Daoy (cell line): ENCODE measurements at places on chromosomes 6 and 20. TPM values are rescaled to one million over a fixed set of nuclear protein-coding genes. Genes with fewer than 3 reads are reported as not detected.
A peak's percentile ranks its signal among the peaks of the same experiment; 100 is the strongest.

FLRT3 gene
- total RNA-seq: 0.23 and 0.74 TPM in 2 replicates

BMP5 gene
- total RNA-seq: 0.06 and 1.4 TPM in 2 replicates

LGSN gene
- 0.23 TPM in 1 of 2 replicates, not detected in the other for total RNA-seq

ASIP gene
- not detected in 2 replicates for total RNA-seq

PLN gene
- total RNA-seq: not detected in 2 replicates

DYNLT2 gene
- total RNA-seq: 1.8 and 2.3 TPM in 2 replicates

FKBP1C gene
- total RNA-seq: 0.21 TPM in 1 of 2 replicates, not detected in the other

MAFB gene
- total RNA-seq: 0.97 and 1.1 TPM in 2 replicates

ANKRD66 gene
- total RNA-seq: not detected in 2 replicates

TRIM40 gene
- total RNA-seq: not detected in 2 replicates

KIAA0408 gene
- 1.9 and 5.9 TPM in 2 replicates for total RNA-seq

GMPR gene
- total RNA-seq: 6.0 and 6.5 TPM in 2 replicates

COL9A1 gene
- 0.09 and 0.34 TPM in 2 replicates for total RNA-seq

DNA sequence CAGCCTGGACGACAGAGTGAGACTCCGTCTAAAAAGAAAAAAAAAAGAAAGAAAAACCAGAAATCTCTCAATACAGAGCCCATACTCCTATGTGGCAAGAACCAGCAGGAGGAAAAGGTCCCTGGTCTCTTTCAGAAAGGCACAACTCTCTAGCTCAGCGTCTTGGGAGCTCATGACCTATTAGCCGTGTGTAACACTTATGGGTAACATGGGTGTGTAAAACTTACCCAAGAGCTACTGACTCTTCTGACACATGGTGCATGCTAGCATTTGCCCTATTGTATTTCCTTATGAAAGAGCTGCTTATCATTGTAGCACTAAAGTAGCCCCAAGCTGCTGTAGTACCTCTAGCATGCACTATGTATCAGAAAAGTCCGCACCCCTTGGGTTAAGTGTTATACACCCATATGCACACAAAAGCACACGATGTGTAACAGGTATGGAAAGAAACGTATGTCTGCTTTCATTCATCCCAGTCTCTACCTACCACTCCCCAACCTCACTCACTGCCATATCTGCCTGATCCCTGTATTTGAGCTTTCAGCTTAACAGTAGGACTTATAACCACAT lies 85.4 kb downstream of the ZMYND8 start:
- DNase-seq: no peak

DNA sequence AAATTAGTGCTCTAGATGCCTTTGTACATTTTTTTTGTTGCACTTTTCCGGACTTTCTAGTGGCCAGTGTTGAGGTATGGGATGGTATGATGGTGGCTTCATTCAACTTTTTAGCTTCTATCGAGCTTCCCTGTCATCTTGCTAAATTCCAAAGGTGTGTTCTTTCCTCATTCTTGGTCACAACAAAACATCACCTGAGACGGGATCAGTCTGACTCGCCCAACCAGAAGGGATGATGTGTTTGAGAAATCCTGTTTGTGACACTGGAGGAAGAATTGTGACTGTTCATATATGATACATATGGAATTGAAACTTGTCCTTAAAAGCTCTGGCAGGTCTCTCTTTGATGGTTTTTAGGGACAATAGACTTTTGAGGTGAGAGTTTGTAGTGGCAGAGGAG lies 33.8 kb downstream of the KCNS1 start:
- DNase-seq: no peak

GRCh38 chr20:9053108-9053507 lies 15.8 kb upstream of the PLCB4 start:
- no peak for DNase-seq

GRCh38 chr20:23226612-23227265 lies 123.9 kb upstream of the NXT1 start:
- DNase-seq: no peak

- DNase-seq: no peak
Measured at GRCh38 chr20:44752099-44752931, 6.7 kb downstream of the KCNK15 start.

- DNase-seq: no peak
Measured at GRCh38 chr6:96626759-96627364, 63.9 kb downstream of the FHL5 start.

GRCh38 chr6:90088009-90088408 lies 193.7 kb downstream of the GJA10 start:
- peak; percentile 63 for DNase-seq

- DNase-seq: no peak
Measured at GRCh38 chr6:110471726-110472365, 4.6 kb downstream of the SLC22A16 start.

GRCh38 chr6:4957521-4958231 lies 46.2 kb downstream of the RPP40 start:
- DNase-seq: no peak

- DNase-seq: no peak
Measured at GRCh38 chr6:17596085-17596484, 4.0 kb upstream of the FAM8A1 start.

DNA sequence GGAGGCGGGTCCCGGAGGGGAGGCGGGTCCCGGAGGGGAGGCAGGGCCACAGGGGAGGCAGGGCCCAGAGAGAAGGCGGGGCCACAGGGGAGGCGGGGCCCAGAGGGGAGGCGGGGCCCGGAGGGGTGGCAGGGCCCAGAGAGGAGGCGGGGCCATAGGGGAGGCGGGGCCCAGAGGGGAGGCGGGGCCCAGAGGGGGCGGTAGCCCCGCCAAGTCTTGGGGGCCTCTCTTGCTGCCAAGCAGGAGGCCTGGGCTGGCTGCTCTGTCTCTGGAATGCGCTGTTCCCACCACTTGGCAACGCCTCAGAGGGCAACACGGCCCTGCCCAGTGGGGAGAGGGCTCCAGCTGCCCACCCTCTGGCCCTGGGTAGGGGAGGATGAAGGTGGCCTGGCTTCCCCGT lies 80.5 kb downstream of the YTHDF1 start:
- peak; percentile 29 for DNase-seq

GRCh38 chr6:151536188-151536479 lies 42.3 kb downstream of the CCDC170 start:
- no peak for DNase-seq

- DNase-seq: no peak
Measured at GRCh38 chr20:31684153-31685015, 38.3 kb downstream of the BCL2L1 start.

GRCh38 chr20:56845546-56846086 lies 216.5 kb downstream of the TFAP2C start:
- DNase-seq: no peak

DNA sequence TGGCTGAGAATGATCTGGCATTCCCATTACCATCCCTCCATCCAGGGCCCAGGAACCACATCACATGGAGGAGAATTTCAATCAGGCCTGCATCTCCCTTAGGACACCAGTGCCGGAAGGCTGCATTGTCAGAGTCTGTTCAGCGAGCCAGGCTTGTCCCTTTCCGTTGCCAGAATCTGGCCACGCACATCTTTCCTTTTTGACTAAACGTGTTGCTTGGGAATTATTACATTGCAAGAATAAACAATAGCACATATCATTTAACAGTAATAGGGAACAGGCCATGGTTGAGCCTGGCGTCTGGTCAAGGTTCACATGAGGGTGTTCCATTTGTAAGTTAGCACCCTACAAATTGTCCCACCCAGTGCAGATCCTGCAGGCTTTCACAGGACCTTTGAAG lies 42.8 kb downstream of the SOBP start:
- DNase-seq: no peak

DNA sequence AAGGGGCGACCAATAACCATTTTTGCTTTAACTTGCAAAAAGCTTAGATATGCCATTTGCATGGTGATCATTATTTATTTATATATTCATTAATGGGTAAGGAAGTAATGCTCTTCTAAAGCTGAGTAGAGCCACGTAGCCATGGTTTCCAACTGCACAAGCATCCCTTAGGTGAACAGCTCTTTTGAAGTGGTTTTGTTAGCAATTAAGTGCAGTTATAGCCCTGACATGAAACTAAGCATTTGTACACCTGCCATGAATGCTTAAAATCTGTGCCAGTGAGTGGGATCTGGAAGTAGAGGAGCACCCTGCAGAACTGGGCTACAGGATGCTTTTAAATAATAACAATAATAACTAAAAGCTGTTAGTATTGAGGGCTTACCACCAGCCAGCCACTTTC lies 19.1 kb downstream of the TRAF3IP2 start:
- no peak for DNase-seq

DNA sequence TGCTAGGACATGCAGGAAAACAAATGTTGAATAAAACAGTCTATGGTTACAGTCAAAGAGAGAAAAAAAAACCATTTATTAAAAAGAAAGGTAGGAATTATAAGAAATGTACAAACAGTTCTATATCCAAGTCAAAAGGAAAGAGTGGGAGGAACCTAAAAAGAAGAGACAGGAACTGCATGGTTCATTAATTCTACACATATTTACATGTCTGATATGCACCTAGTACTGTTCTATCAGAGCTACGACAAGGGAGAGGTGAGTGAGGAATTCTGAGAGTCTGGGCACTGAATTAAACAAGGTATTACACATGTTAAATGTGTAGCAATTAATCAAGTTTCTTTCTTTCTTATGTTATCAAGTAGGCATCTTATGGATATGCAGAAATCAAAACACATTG lies 41.9 kb downstream of the SYCP2 start:
- DNase-seq: no peak

DNA sequence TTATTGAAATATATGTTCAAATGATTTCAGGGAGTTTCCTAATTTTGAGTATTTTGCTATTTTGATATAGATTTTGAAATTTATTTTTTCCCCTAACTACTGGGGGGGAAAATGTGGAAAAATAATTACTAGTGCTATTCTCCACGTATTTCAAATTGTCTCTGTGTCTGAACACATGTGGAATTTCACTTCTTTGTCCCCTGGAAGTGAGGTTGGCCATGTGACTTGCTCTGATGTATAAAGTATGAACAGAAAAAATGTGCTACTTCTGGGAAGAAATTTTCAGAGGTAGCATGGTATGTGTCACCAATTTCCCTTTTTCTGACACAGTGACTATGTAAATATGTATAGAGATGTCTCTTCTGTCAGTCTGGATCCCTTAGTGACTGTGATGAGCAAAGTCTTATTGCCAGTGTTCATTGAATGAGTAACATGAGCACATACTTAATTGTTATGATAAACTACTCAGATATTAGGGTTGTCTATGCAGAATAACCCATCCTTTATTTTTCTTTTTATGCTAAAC lies 215.4 kb upstream of the CCN2 start:
- DNase-seq: no peak

DNA sequence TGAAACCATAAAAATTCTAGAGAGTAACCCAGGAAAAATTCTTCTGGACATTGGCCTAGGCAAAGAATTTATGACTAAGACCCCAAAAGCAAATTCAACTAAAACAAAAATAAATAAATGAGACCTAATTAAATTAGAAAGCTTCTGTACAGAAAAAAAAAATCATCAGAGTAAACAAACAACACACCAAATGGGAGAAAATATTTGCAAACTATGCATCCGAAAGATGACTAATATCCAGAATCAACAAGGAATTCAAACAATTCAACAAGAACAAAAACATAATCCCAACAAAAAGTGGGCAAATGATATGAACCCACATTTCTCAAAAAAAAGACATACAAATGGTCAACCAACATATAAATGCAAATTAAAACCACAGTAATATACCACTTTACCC lies 242.6 kb upstream of the CDYL start:
- DNase-seq: no peak

- DNase-seq: peak; percentile 82
Measured at GRCh38 chr20:44714701-44715498, at the start of gene CCN5. Gene CCN5, plus strand, starts transcription at chr20:44715369. Its CDS starts 22 bp downstream, at chr20:44715391.

DNA sequence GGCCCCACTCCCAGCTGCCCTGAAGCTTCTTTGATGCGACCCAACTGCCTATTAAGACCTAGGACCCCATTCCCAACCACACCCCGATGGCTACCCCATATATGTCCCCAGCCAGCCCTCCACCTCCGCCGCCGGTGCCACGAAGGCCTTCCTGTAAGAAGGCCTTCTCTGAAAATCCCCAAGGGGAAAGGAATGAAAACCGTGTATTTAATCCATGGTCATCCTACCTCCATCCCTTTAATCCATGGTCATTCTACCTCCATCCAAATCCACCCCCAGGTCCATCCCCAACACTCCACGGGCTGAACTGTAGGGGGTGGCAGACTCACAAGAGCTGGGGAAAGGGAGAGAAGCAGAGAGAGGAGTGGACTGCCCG lies 545 bp upstream of the VSX1 start:
- peak; percentile 27 for DNase-seq

DNA sequence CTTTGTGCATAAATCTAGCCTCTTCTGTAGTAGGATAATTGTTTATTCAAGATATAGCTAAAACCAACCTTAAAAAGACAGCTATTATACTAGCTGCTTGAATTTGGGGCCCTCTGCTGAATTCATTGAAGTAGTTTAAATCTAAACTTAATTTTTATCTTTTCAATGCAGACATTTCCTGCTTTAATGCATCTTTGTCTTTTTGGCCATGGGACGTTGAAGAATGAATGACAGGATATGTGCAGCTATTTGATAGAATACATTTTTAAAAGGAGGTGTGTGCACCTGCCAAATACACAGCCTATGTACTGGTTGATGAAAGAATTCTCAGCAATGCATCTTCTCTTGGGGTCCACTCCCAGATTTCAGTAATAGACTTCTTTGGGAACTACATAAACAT lies 524.9 kb downstream of the PHF3 start:
- DNase-seq: no peak

DNA sequence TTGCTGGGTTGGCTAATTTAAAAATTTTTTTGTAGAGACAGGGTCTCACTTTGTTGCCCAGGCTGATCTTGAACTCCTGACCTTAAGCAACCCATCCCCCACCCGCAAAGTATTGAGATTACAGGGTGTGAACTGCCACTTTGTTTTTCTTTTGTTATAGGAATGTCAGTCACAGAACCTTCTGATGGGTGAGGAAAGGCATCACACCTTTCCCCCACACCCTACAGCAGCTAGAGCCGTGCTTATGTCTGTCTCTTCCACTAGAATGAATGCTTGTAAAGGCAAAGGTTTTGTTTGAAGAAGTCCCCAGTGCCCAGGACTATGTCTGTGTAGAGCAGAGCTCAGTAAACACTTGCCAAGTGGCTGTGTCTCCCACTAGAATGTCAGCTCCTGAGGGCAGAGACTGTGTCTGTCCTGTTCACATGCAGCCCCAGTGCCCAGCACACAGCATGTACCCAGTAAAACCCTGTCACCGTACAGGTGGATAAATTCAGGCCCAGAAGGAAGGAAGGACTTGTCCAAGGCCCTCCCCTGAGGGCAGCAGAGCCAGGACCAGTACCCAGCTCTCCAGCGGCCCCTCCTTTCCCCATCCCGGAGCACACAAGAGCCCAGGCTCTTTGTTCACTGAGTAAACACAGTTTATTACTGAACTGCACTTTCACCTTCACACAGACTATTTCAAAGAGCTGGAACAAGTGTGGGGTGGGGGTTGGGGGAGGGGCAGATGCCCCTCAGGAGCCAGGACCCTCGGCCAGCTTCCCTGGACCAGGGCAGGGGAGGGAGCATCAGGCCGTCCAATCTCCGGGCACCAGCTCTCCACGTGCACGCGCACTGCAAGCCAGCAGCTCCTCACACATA lies 26.4 kb downstream of the COX4I2 start:
- no peak for DNase-seq

DNA sequence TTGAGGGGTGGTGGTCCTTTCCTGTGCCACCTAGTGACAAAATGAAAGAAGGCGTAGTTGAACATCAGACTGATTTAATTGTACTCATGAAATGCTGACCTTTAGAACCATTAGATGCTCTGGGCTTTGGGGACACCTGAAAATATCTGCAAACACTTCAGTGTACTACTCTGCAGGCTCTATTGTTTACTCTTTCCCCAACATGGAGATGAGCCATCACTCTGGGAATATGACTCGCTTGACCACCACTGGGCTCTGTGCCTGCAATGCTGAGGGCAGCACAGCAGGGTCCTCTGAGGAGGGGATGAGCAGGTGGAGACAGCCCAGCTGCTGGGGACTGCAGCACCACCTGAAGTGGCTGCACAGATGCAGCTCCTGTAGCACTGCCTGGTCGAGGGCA lies 74.8 kb upstream of the SLC24A3 start:
- DNase-seq: no peak
